ENCODE measurements at places on chromosomes 13 and 19.

DNA sequence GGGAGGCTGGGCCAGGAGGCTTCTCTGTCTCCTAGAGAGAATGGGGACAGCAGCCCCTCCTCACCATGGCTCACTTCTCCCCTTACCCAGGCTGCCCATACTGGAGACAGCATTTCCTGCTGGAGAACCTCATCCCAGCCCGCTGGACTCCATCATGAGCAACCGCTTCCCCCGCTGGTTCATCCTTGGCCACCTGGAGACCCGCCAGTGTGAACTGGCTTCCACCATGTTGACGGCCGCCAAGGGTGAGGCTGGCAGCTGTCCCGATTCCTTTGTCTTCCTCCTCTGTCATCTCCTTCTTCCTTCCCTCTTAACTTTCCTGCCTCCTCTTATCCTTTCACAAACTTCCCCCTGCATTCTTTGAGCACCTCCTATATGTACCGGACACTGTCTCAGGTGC lies 28.0 kb downstream of the ZSWIM4 start:
- DNase-seq, result no peak

DNA sequence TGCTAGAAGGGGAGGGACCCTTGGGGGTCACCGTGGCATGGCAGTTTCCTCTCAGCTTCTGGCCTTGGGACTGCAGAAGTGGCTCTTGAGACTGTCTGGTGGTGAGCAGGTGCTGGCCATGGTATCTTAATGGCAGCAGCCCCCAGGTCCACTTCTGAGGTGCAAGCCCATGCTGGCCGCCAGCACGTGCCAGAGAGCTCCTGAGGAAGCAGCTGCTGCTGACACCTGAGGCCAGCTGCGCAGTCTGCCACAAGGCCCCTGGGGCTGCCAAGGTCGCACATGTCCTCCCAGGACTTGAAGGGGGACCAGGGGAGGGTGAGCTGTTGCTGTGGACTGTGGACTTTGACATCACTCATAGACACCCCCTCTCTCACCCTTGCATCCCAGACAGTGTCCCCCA lies 48.0 kb downstream of the NFIX start:
- no peak for DNase-seq

DNA sequence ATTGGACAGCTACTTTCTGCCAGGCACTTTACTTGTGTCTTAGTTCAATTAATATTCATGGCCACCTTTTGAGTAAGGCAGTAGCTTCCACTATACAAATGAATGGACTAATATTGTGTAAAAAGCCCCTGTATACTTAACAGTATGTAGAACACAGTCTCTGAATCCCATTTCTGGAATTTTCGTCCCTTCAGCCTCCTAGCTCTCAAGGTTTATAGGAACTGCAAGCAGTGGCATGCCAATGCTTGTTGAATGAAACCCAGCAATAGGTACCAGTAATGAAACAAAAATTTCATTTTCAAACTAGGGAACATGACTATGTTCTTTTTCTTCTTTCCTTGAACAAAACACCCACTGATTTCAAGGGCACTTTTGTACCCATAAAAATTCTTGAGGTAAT lies 361.6 kb downstream of the TDRD3 start:
- no peak for DNase-seq

DNA sequence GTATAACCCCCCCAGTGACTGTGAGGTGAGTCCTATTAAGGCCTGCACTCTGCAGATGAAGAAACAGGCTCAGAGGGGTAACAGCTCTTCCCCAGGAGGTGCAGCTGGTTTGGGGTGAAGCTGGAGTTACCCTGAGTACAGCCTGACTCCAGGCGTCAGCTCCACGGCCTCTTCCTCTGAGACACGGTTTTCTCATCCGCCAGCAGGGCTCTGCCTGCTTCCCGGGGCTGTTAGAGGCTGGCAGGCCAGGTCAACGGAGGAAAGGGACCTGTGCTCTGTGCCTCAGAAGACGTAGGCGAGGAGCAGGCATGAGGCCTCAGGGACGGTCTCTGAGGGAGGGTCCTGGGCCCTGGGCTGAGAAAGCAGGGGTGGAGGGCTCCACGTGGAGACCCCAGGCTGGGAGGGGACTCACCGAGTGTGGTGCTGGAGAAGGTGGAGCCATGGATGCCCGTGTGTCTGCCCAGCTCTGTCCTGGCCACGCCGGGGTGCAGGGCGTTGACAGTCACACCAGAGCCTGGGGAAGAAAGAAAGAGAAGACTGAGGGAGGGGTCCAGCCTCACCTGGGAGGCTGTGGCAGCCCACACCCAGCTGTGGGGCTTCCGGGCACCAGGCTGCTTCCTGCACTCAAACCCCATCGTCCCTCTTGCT lies 9.0 kb upstream of the GP6 start:
- no peak for DNase-seq

DNA sequence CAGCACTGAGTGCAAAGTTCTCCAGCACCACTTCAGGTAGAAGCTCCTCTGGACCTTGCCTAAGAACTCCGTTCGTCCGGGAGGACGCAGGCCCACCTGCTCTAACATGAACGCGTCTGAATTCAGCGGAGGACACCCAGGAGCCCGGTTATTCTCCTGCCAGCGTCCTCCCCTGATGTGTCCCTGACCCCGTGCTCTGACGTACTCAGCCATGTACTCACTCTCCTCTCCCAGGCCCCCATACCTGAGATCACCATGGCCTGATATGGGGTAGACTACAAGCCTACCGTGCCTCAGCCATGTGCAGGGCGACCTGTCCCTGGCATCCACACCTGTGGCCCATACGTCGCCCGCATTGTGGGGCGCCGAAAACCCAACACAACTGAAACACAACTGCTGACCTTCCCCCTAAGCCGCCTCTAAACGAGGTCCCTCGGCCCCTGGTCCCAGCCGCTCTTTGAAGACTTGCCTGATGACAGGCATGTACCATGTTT lies 744 bp upstream of the ZNF584 start:
- no peak for DNase-seq

GRCh38 chr13:40114305-40114896 lies 458.9 kb downstream of the COG6 start:
- no peak for DNase-seq

DNA sequence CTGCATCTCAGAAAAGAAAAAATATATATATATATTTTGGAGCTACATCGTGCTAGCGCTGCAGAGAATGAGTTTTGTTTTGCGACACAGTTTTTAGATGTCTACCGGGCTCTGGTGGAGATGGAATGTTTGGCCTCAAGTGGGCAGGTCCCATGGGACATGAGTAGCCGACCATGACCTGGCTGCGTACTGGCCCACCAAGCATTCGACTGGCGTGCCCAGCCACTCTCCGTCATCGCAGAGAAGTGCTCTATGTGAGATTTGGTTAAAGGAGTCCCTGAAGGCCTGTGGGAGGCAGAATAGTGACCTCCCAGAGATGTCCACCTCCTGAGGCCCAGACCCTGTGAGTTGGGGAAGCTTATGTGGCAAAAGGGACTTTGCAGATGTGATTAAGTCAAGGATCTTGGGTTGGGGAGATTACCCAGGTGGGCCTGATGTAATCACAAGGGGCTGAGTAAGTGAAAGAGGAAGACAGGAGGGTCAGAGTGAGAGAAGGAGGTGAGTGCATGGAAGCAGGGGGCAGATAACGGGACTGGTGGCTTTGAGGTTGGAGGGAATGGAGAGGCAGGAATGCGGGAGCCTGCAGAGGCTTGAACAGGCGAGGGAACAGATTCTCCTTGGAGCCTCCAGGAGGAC lies 821 bp upstream of the LILRB4 start:
- DNase-seq, result no peak

GRCh38 chr13:78764665-78765064 lies 105.7 kb upstream of the OBI1 start:
- DNase-seq, result no peak

DNA sequence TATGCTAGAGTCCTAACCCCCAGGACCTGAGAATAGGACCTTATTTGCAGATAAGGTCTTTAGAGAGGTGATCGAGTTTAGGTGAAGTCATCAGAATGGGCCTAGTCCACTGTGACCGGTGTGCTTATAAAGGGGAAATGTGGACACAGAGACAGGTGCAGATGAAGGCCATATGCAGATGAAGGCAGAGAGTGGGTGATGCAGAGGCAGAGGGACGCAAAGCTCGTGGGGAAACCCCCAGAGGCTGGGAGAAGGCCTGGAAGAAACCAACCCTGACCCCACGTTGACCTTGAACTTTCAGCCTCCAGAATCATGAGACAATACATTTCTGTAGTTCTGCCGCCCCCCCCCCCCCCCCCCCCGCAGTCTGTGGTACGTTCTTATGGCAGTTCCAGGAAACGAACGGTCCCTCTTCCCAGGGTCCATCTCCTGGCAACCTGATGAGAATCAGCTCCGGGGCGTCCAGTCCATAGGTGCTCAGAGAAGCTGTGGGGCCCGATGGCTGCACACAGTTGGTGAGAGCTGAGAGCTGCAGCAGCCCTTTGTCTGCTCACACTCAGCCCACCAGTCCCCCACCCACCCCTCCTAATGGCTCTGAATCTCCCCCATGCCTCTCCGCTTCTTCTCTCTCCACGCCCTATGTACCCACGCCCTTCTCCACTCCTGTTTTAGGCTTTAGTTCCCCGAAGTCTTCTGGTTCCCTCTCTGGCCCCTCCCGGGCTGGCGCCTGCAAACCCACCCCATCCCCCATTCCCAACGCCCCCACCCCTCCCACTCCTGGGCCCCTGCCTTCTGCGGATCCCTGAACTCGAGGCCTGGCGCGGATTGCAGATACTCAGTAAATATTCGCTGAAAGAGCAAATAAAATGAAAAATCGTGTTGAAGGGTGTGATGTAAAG lies 218.3 kb upstream of the MAB21L1 start:
- DNase-seq, result no peak

GRCh38 chr13:97548138-97548537 lies 114.2 kb downstream of the RAP2A start:
- DNase-seq, result no peak

Data from GM04504 (cell line).